NCI-H774 (cell line): ENCODE measurements at places on chromosomes 6 and 20.

DNA sequence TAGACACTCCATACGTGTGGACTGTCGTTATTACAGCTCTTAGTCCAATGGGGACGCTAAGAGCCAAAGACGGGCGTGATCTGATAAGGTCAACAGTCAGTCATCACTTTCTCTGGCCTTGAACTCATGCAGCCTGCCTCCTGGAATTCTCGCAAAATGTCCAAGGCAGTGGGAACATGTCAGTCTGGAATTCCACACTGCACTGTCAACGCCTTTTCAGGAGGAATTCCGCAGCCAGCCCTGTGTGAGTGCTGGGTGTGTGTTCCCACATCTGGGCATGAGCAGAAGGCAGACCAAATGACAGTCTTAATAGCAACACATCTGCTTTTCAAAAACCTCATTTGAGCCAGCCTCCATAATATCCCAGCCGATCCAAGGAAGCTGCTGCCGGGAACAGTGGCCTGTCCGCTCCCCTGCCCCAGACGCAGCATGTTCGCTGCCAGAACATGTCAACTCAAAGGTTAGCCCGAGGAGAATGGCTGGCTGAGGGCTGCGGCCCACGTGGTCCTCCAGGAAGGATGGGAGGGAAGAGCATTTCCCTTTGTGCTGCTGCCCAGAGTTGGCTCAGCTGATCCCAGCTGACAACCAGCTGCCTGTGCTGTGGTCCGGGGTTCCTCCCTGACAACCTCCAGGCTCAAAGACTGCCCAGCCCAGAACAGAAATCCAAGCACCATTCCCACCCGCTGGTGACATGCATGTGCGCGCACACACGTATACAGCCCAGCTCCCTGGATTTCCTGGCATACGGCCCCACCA is 103.1 kb downstream of the SULF2 start:
- no peak for DNase-seq

- no peak for DNase-seq
Measured at GRCh38 chr6:89205819-89206218, 11.3 kb downstream of the GABRR1 start.

DNA sequence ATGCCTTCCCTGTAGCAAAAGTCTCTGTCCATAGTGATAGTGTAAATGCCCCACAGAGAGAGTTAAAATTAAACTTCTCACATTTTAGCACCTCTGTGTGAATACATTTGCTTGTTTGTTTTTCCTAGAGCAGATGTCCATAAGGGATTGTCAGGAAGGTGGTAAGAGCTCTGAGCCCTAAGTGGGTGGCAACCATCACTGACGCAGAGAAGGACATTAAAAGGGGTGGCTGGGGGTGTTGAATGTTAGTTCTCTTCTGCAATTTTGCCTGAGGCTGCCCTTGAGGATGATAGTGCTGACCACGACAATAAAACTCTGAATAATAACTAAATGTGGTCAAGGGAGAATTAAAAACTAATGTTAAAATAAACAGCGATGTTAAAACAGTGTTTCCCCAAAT is 174.3 kb upstream of the ID4 start:
- peak; percentile 42 for DNase-seq

- DNase-seq: no peak
Measured at GRCh38 chr20:59561614-59562277, 42.6 kb upstream of the PHACTR3 start.

- DNase-seq: no peak
Measured at GRCh38 chr6:147054158-147054557, 150.1 kb upstream of the STXBP5 start.

- no peak for DNase-seq
Measured at GRCh38 chr20:44720997-44721784, 6.0 kb downstream of the CCN5 start.

DNA sequence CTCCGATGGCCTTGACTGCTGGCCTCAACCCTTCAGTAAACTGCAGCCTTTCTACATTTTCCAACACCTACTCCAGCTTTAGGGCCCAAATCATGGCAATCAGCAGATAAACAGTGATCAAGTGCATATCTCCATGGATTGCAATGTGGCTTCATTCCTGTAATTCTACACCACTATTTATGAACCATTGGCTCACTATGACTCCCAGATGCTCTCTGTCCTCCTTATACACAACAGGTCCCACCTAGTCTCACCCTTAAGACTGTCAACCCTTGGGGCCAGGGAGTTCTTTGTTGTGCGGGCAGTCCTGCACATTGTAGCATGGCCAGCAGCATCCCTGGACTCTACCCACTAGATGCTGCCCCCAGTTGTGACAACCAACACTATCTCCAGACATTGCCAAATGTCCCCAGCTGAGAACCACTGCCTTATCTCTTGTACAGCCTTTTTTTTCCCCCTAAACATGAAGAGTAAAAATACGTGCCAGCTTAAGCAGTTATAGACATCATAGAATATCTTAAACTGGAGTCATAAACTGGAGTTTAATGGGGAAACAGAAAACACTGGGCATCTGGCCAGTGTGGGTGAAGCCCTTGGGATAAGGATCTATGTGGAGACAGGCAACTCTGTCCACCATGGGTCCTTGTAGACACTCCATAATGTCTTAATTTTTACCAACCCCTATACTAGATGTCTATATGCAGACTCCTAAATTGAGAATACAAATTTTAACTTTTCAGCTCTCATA is 21.1 kb downstream of the MRPL14 start:
- DNase-seq: no peak

DNA sequence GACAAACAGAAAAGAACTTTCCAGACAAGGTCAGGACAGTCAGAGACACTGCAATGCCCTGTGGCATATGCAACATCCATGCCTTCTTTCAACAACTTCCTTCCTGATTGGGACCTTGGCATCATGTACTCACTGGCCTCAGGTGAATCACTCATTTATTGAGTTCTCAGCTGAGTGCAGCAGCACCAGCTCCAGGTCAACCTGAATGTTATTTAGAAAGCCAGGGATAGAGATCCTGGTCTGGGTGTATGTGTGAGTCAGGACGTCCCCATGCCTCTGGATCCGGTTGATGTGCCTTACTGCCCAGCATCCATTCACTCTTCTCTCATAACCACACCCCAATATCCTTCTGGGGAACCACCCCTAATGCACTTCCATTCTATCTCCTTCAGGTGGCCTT is 54.4 kb downstream of the SNRNP48 start:
- no peak for DNase-seq

GRCh38 chr20:31842471-31843157 is 2.8 kb downstream of the FOXS1 start:
- no peak for DNase-seq

- DNase-seq: no peak
Measured at GRCh38 chr6:217048-217659, 75.1 kb upstream of the DUSP22 start.

DNA sequence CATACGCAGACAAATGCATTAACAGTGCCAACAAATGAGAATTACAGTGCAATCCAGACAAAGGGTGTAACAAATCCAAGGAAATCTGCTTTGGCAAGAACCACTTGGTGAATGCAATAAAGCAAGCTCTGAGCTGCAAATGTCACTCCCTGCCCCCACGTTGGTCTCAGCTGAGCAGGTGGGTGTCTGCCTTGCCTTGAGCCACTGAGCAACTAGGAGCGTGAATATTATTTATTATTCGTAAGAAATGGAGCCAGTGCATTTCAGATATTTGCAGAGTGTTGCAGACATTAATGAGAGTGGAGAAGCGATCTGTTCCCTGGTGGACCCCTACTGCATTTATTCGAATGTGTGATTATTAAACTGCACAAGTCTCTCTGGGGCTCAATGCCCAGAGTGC is 36.6 kb upstream of the F13A1 start:
- no peak for DNase-seq

DNA sequence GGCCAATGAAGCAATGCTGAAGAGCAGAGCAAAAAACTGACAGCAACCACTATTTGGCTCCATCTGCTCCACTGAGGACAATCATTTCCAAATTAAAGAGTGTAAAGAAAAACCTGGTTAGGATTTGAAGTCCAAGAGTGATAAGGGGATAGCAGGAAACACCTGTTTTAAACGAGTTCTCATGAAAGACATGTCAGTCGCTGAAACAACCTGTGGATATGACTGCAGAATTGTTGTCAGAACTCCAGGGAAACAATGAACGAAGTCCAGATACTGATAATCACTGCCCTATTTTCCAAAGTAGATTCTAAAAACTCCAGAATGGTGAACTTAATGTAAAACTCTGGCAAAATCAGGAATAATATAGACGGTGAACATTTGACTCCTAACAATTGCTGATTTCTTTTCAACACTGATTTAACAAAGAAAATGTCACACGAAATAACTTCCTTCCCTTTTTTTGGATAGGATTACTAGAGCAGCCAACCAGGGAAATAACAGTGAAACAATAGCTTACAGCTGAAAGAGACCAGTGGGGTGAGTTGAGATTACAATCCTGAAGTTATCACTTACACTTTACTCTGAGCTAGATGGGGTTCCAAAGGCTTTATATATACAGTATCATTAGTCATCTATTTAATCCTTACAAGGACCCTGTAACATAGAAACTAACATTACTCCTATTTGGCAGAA is 83.7 kb downstream of the ELOVL5 start:
- no peak for DNase-seq

GRCh38 chr20:23225407-23226060 is 125.1 kb upstream of the NXT1 start:
- DNase-seq: no peak

DNA sequence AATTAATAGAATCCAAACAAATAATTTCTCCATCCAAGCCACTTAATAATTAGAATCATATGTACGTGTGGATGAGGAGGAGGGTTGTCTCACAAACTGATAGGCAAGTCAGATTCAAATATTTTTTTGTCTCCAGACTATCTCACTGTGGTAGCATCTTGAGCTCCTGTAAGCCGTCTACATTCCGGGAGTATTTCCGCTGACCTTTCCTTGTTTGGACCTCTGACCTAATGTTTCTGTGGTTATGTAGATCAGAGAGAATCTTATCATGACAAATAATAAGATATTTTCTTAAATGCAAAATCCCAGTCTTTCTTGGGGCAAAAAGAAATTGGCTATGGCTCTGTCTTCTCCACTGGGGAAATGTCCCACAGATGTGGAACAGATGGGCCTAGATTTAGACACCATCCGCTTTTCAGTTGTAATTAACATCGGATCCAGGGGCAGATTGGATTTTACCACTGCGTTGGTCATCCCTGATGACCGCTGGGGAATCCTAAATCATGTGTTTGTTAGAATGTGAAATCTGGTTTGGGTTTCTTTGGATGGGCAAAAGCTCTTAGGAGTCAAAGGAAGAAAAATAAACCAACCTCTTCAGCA is 197.1 kb upstream of the RIN2 start:
- no peak for DNase-seq

GRCh38 chr6:147131532-147132128 is 72.6 kb upstream of the STXBP5 start:
- peak; percentile 59 for DNase-seq

GRCh38 chr6:108738684-108739416 is 109.4 kb upstream of the ARMC2 start:
- no peak for DNase-seq

DNA sequence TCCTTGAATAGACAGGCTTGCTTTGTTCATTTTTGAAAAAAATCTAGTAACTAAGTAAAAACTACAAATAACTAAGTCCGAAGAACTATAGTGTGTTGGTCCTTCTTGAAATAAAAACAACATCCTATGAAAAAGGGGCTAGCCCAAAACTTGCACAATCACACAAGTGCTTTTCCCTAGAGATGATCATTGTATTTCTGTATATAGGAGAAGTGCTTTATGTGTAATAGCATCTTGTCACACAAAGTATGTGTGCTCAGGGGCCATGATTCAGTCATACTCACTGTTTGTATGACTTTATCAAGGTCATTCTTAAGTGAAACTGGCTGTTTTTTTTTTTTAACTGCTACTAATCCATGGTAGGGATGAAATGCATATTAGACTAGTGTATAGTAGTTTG is 179.8 kb downstream of the DTNBP1 start:
- DNase-seq: no peak

DNA sequence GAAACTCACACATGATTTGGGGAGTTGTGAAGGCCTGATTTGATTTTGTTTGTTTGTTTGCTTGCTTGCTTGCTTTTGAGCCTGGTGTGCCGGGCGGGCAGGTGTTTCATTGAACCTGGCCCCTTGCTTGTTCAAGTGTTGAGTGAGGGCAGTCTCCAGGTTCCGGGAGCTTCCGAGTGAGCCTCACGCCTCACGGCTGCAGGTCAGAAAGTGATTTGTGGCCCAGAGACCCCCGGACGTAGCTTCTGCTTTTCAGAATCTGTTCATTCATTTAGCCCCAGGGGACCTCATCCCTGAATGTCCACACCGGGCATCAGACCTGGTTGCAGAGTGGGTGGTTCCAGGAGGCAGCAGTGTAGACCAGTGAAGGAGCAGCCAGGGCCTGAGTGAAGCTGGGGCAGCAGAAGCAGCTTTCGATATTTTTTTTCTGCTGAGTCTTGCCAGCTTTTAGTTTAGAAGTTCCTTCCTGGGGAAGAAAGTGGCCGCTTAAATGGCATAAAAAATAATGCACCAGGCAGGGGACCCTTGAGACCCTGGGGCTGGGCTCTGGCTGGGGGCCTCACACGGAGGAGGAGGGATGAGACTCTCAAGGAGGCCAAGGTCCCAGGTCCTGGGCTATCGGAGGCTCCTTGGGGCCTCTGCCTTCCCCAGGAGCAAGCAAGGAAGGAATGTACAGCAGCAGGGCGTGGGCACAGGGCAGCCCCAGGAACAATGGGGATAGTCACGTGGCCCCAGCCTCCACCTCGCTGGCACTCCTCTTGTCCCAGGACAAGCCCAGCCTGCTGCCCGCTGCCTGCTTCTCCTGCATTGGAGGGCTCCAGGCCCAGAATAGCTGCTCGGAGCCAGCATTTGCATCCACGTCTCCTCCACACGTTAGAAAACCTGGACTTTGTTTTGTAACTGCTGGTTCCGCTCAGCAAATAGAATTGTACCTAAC is 89.2 kb upstream of the BHLHE23 start:
- no peak for DNase-seq
